ENCODE measurements at places on chromosomes 1 and 21.

DNA sequence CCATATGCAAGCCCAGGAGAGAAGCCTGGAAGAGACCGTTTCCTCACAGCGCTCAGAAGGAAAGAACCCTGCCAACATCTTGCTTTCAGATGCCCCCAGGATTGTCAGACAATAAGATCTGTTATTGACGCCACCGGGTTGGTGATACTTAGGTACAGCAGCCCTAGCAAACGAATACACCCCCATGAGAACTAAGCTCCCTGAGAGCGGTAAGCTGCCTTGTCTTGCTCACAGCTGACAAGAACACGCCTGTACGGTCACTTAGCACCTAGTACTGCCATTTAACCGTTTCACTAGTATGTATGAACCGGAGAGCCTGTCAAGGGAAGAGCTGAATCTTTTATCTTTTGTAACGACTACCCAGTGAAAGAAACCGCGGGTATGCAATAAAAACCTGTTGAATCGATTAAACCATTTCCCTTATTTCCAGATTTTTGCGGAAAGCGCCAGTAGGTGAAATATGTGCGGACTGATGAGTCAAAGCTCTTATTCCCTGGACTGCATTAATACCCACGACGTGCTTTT, 619 bp upstream of the ZBTB8B start:
- no peak for DNase-seq

DNA sequence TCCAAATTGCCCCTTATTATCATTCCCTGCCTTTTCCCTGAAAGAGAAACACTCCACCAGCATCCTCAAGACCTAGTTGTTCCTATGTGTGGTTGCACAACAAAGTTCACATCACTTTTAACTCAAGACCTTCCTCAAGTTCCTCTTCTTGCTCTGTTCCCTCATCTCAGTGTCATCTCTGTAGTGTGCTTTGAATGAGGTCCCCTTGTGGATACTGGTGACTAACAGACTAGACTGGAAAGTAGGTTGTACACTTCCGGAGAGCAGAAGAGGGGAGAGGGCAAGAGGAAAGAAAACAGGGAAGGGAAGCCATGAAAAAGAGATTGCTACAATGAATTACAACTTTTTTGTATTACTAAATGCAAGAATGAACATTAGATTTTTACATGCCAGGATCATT, 853.8 kb downstream of the USP25 start:
- no peak for DNase-seq

GRCh38 chr1:40715491-40716059, 24.1 kb downstream of the NFYC start:
- no peak for DNase-seq

DNA sequence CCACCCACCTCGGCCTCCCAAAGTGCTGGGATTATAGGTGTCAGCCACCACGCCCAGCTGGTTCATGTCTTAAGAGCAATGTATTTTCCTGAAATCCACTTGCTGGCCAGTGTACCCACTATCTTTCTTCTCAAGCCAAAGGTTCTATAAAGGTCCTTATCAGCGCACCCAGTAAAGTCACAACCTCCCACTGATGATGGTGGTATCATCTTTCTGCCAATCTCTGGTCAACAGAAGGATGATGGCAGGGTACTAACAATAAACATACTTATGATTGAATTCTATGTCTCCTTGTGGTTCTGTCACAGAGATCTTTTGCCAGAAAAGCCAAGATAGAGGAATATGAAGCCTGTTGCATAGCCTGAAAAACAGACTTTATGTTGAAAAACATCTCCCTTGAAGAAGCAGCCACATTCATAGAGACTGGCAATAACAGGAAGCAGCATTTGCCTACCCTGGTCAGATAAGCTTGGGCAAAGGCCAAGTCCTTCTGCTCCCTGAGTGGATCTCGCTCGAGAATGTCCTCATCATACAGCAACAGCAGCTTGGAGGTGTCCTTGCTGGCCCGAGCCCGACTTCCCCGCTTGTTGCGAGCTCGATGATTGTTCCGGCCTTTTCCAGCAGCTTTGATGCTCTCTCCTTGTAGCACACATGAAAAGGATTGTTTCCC, 73.0 kb downstream of the DAP3 start:
- no peak for DNase-seq

DNA sequence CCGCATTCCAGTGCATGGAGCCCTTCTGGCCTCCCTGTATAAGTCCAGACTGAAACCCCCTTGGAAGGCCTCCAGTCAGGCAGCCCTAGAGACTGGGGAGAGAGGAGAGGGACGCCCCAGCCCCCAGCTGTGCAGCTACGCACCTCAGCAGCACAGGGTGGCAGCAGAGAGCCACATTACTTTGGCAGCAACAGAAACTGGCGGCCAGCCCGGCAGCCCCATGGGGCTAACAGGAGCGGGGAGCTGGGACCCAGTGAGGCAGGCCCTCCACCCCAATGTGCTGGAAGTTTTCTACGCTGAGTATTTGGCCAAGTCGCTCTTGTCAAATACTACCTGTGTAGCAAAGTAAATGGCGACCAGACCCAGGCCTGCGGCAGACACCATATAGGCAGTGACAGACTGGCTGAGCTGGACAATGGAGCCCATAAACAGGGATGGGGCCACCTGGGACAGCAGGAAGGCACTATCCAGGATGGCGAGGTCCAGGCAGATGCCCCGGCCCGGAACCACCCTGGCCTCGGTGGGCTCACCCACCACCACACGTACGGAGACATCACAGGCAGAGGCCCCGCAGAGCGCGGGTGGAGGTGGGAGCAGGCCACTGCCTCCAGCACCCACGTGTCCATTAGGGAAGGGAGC, 21.2 kb downstream of the SLC45A3 start:
- no peak for DNase-seq

GRCh38 chr21:33937931-33938339, 22.3 kb upstream of the ATP5PO start:
- no peak for DNase-seq

DNA sequence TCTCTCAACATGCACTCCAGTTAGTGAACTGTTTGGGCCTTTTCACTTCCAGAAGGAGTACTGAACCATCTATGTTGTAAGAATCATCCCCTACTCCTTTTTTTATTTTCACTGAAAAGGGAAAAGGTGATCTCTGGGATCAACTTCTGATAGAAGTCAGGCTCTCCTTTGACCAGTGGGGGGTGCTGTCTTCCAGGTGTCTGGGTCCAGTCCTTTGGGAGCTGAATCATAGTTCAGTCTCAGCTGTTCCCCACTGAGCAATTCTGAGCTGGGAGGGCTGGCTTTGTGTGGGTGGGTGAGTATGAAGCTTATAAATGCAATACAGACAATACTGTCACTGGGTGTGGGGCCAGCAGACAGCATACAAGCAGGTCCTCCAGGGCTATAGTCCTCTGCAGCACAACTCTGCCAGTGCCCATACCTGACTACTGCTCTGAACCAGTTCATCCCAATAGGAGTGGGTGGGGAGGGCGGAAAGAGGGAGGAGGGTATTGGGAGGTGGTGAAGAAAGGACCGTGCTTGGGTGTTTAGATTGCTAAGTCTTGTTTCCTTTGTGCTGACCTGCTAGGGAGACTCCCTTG, 12.5 kb upstream of the SARS1 start:
- peak; percentile 65 for DNase-seq

GRCh38 chr1:192104852-192105251, 53.4 kb upstream of the RGS18 start:
- peak; percentile 35 for DNase-seq

- no peak for DNase-seq
Measured at GRCh38 chr1:235275223-235275622, 52.8 kb downstream of the ARID4B start.

- DNase-seq = no peak
Measured at GRCh38 chr1:36304970-36305914, 926 bp upstream of the SH3D21 start.

DNA sequence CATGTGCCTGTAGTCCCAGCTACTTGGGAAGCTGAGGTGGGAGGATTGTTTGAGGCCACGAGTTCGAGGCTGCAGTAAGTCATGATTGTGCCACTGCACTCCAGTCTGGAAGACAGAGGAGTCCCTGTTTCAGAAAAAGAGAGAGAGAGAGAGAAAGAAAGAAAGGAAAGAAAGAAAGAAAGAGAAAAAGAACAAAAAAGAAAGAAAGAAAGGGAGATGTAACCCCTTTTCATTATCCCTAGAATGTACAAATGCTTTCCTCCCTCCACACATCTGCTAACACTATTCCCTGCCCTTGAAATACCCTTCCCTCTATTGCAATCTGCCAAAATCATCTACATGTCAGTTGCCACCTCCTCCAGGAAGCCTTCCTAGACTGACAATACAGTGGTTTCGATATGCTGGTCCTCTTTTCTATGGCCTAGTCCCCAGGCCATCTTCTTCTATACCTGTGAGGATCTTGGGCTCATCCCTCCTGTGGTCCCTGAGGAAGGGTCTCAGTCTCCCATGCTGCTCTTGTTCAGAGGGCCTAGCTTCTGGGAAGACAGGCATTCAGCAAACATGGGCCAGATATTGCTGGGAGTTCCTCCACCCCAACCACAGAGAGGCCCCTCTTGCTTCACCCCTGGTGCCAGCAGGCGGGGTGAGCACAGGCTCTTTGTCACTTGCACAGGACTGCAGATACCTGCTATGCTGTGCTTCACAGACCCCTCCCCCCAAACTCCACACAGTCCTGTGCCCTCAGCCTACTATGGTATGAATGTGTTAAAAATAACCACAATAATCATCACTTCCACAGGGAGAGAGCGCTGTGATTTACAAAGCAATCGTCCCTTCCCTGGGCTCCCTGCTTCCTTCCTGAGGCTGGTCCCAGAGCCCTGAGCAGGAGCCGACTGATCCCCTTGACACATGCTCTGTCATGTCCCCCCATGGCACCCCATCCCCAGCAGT, 14.1 kb downstream of the ADGRB2 start:
- no peak for DNase-seq

- DNase-seq = no peak
Measured at GRCh38 chr21:45110873-45111624, 36.7 kb downstream of the ADARB1 start.

DNA sequence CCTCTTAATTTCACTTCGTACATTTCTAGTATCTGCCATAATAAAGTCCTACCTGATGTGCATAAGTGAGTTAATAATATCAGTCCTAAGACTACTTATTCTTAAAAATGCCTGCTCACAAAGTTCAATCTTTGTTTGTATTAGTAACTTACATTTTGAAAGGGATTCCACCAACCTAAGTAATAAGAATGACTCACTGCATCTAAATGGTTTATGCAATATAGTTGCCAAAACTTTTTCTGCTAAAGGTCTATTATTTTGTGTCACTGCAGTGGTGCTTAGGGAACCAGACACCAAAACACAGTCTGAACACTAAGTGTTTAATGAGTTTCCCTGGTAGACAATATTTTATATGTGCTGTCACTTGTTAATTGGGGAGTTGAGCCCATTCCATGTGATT, 1.8 kb downstream of the ZNF669 start:
- DNase-seq = no peak

- DNase-seq = no peak
Measured at GRCh38 chr1:235113183-235113917, 15.3 kb downstream of the TOMM20 start.

DNA sequence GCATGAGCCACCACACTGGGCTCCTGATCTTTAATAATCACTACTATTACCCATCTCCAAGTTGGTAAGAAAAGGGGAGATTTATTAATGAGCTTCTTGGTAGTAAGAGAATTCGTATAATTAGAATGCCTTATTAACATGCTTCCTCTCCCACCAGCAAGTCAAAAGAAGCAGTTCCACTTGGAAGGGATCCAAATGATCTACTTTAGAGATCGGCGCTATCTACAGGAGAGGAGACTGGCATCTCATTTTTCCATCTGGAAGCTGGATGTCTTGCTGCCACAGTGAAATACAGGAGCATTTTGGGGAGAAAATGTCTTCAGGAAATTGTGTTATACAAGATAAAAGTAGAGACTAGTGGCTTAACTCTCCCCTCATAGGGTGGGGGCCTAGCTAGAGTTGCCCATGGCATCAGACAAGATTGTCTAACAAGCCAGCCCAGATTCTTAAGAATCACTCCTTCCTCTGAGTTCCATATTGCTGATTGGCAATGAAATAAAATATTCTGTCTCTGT, 33.6 kb upstream of the CAMSAP2 start:
- DNase-seq = no peak

GRCh38 chr1:40936931-40937339, 42.6 kb upstream of the CTPS1 start:
- peak; percentile 27 for DNase-seq

GRCh38 chr1:228148196-228148861, 1.4 kb upstream of the GJC2 start:
- no peak for DNase-seq
